ENCODE measurements at places on chromosomes 3 and 15.

DNA sequence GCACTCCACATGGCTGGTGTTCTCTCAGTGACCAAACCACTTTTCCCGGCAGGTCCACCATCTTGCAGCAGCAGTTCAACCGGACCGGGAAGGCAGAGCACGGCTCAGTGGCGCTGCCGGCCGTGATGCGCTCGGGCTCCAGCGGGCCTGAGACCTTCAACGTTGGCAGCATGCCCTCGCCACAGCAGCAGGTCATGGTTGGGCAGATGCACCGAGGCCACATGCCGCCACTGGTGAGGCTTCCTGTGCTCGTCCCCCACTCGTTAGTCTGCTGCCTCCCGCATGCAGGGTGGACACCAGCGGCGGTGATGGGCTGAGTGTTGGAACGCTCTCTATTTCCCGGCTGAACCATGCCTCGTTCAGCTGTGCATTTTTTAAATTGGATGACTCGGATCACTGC, 344.9 kb upstream of the TPM1 start:
- DNase-seq, result no peak

- DNase-seq, result no peak
Observed at GRCh38 chr3:134374791-134375581, 739 bp upstream of the AMOTL2 start.

DNA sequence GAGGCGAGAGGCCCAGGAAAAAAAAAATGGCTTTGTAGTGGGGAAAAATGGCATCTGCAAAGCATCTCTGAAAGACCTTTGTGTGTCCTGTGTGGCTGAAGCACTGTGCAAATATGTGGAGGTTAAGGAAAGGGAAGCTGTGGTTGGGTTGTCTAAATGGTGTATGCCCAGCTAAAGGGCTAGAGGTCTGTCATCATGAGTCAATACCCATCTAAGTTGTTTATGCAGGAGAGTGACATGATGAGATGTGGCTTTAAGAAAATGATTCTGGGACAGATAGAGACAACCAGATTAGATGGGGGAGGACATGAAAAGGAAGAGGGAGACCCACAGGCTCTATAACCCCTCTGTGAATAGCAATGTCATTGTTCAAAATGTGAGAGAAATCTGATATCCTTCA, 280.7 kb downstream of the MFSD1 start:
- no peak for DNase-seq

DNA sequence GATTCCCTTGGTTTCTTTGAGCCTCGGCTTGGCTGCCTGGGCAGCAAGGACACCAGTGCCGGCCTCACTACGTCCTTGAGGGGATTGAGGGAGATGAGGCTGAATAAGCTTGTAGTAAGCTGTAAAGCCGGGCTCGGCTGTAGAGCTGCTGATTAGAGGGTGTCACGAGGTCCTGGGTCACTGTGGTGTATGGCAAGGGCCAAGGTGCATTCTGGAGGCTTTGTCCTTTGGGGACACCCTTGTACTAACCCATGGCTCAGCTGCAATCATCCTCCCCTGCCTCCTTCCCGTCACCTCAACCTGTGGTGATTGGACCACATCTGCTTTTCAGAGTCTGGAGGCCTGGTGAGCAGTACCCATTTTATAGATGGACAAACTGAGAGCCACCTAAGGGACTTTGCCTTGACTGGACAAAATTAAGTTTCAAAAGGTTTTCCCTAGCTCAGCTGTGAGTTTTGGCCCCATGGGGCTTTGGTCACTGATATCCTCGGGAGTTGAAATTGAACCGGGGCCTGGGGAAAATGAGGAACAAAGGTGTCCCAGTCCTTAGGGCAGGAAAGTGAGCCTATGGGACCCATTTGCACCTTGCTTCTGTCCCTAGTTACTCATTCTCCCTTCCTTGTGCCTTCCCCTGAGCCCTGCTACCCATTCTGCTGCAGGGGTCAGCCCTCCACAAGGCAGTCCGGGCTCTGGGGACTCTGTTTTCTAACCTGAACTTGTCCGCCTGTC, 2.4 kb downstream of the SLC6A6 start:
- DNase-seq, result no peak

DNA sequence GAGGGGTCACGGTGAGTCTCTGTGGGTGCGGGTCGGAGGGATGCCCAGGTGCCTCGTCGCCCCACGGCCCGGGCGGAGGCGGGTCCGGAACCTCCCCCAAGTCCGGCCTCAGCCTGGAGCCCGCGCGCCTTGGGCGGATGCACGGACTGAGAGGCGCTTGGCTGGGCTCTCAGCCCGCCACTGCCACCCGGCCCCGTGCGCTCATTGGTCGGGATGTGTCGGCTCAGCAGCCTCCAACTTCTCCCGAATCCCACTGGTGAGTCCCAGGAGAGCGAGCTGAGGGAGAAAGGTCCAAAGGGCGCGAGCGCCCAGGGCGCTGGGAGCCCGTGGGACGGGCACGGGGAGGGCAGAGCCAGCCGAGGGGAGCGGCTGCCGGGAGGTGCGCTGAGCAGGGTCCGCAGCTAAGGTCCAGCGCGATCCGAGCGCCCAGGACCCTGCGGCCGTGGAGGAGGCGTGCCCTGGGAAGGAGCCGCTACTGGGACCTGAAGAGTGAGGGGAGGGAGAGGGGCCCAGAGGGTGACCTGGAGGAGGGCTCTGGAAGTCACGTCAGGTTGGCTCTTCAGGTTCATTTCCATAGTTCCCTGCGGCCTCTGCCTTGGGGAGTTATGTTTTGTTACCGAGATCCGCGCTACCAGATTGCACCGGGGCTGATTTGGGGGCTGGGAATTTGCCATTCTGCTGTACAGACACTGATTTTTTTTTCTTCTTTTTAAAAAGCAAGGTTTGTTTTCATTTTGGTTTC, at the start of gene MME:
MME (plus strand) TSS at position 574 of the 742 bp plus-strand sequence. CDS start 3,849 bp downstream, outside the sequence.
- peak; percentile 54 for DNase-seq

- no peak for DNase-seq
Observed at GRCh38 chr3:183341545-183342288, 86.7 kb downstream of the MCF2L2 start.

DNA sequence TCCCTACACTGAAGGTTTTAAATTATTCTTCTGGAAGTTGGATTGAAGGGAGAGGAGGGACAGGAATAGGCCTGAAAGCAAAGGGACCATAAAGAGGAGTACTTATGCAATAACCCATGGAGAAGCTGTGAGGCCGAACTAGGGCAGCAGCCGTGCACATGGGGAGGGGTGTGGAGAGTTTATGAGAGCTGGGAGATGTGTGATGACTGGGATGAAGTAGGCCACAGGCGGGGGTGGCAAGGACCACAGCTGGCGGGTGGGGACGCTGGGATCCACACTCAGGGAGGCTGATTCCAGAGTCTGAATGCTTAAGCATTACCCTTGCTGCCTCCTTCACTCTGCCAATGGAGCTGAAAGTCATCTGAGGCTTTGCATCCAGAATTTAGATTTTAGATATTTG, 123.8 kb downstream of the ARNT2 start:
- DNase-seq, result no peak

DNA sequence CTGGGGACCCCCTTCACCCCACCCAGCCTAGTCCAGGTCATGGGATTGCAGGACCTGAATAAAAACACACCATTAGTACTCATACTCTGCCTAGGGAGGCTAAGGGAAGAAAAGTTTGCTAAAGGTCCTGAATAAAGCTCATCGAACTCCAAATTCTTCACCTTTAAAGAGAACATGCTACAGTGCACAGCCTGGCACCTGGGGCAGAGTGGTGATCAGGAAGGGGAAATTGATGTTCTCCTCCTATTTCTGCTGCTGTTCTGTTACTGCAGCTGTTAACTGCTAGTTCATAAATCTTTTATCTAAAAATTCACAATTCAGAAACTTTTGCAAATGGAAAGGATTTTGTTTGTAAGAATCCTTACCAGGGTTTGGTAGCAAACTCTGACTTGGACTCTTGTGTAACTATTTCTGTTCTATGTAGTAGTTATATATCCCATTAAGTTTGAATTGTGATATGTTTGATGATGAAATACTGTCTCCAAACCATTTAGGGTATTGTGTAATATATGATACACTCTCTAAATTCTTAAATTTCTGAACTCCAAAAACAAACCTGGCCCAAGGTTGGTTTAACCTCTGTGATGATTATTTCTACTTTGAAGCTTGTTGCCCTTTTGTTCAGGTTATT, 27.9 kb downstream of the MCTP2 start:
- no peak for DNase-seq

GRCh38 chr3:183210862-183211341, 42.2 kb upstream of the B3GNT5 start:
- no peak for DNase-seq

GRCh38 chr3:168040607-168041208, 55.0 kb downstream of the GOLIM4 start:
- peak; percentile 39 for DNase-seq

- no peak for DNase-seq
Observed at GRCh38 chr15:73812806-73813465, 59.8 kb upstream of the INSYN1 start.

DNA sequence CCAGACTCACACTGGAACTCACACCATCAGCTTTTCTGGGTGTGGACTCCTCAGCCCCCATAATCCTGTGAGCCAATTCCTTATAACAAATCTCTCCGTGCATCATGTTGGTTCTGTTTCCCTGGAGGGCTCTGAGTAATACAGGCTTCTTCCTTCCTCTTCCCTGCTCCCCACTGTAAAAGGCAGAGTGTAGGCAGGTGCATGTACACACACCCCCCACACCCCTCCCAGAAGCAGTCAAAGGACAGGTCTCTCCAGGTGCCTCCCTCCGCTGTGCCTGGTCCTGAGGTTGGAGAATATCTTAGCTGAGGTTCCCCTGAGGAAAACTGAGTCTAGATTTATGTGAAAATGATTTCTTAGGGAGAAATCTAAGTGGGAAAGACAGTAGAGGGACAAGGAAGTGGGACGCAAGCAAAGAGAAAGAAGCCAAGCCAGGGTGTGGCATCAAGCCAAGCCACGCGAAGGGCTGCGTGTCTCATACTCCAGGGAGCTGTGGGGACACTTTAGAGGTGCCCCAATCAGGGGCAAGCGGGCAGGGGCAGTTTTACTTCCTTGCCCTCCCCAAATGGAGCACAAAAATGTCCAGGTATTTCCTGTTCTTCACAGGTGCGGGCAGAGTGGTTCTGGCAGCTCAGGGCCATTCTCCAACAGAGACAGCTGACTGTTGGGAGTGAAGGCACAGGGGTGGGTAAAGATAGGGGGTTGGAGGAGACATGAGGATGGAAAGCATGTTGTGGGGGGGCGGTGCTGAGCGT, 86.6 kb downstream of the HMG20A start:
- no peak for DNase-seq

DNA sequence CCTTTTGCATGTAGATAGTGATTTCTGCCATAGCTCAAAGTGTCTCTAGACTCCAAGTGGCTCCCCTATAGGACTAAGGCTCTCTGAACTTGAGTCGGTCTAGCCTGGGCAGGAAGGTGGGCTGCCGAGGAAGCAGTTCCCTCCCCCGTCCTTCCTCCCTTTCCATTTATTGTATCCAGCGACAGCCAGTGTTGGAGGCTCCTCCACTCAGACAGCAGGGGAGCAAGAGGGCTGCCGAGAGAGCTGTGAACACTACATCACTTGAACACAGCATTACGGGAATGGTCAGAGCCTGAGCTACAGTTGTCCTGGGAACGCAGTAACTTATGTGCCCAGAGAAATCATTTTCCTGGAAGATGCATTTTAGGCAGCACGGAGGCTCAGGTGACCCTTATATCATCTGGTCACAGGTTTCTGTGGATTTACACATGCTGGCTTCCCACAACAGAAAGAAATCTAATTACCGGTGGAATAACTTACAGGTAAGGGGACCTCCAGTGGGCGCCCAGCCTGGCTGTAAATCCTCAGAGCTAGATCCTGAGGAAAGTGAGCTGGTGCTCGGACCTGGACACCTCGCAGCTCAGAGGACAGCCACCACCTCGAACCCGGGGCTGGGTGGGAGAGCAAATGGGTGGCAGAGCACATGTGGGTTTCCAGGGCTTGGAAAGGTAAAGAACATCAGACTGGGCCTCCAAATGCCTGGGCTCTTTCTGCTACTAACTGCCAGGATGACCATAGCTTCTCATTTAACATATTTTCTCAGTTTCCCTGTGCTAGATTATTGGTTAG, 197.1 kb downstream of the UACA start:
- no peak for DNase-seq

DNA sequence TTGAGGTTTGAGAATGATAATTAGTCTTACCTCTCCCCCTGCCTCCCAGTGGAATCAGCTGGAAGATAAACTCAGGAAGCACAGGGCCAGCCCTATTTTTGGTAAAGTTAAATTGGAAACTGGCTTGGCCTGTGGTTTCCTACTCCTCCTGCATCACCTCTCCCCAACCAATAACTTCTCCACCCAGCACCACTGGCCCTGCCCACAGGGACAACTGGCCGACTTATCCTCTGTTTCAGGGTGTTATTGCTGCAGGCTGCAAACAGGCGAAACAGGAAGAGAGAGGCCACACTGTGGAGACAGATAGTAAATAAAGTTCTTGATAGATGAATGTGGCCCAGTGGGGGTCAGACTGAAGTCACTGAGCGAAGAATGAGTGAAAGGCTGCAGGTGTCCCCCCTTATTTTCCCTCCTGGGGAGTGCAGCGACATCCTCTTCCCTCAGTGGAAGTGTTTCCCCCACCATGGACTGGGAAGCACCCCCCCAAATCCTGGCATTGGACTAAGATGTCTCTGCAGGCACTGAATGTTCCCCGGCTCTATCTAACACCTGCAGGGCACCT, 47.1 kb downstream of the PDIA5 start:
- no peak for DNase-seq

GRCh38 chr3:51295625-51296024, 89.5 kb upstream of the MANF start:
- no peak for DNase-seq

- DNase-seq, result no peak
Observed at GRCh38 chr3:42505128-42505848, 2.8 kb downstream of the VIPR1 start.

- no peak for DNase-seq
Observed at GRCh38 chr3:27449530-27450150, 34.5 kb downstream of the SLC4A7 start.

- no peak for DNase-seq
Observed at GRCh38 chr3:176590722-176591121, 606.6 kb downstream of the TBL1XR1 start.

DNA sequence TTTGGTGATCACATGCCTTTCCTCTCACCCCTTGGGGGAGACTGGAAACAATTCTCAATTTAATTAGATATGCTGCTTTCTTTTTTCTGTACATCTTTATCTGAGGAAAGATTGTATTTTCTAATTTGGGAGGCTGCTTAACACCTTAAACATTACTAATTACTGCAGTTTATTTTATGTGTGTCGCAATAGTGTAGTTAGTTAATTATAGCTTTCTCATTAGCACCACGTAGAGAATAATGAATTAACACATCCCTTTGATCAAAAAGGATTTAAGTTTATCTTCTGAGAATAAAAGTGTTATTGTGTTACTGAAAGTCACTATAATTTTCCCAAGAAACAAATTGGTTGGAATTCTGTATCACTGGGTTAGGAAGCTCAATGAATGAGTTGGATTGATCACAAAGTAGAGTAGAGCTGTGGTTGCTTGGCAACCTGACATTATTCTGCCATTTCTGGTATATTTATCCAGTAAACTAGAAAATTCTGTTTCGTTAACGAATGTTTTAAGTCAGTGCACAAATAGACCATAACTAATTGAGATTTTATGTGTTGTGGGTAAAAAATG, 4.3 kb downstream of the CHL1 start:
- no peak for DNase-seq

DNA sequence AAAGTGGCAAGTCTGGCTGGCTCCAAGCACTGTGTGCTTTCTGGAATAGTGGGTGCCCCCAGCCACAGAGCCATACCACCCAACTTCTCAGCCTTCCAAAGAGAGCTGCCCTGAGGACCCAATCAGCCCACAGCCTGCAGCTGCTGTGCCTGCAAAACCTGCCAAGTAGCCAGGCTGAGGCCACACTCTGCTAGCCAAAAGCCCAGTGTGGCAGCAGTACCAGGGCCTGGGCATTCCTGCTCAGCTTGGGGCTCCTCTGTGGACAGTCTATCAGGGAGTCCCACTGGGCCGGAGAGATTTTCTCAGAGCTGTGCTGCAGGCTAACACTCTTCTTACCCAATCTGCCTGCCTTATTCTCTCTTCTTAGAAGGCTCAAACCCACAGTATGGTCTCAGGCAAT, 136.5 kb downstream of the TPRA1 start:
- no peak for DNase-seq

Data from hepatic stellate cell (primary cell).